CD4-positive, alpha-beta T cell treated with Interleukin-6 for 4 hours (primary cell): ENCODE measurements at places on chromosomes 3 and 15.

- no peak for DNase-seq
Measured at GRCh38 chr15:101233651-101234280, 18.1 kb downstream of the CHSY1 start.

GRCh38 chr3:111081008-111081545, 9.5 kb downstream of the NECTIN3 start:
- DNase-seq = no peak

DNA sequence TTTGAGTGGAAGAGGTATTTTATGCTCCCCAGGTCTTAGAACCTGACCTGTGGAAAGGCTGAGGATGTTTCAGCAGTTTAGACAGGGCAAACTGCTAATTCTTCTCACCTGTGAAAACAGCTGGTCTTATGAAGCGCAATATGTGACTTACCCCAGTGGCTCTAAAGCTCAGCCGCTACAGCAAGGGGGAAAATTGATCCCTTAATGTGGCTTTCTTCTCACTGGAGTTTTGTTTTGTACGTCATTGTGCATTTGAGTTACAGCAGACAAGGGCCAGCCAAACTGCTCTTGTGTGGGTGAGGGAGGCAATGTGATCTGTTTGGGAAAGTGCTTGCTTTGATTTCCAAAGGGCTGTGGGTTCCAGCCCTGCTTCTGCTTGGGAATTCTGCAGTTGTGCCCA, 293.4 kb upstream of the LRRFIP2 start:
- no peak for DNase-seq

DNA sequence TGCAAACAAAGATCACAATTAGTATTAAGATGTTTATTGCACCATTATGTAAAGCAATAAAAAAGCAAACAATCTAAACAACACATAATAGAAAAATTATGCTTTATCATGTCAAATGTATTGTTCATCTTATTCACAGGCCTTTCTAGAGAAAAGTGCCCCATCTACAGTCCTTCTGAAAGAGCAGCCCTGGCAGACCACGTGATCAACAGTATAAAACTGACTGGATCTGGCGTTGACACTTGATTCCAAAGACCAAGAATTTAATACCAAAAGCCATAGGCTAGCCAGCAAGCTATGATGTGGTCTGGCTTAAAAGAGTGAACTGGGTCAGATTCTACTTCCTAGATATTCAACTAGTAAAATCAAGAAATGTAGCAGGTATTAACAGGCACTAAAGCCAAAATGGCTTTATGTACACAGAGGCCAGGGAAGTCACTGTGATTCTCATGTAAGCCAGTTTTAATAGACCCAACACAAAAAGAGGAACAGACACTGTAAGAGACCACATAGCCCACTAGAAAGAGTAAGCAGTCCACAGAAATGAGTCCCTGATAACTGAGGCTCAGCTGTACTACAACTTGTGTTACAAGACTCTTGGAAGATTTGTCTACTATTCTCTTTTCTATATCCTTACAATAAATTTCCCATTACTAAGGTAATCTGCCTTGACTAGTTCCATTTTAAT, 32.5 kb downstream of the DMXL2 start:
- DNase-seq = no peak

- DNase-seq = no peak
Measured at GRCh38 chr3:30894521-30895251, at the start of gene GADL1. Gene GADL1 (minus strand): TSS chr3:30894661. CDS start chr3:30894614, 47 bp downstream.

DNA sequence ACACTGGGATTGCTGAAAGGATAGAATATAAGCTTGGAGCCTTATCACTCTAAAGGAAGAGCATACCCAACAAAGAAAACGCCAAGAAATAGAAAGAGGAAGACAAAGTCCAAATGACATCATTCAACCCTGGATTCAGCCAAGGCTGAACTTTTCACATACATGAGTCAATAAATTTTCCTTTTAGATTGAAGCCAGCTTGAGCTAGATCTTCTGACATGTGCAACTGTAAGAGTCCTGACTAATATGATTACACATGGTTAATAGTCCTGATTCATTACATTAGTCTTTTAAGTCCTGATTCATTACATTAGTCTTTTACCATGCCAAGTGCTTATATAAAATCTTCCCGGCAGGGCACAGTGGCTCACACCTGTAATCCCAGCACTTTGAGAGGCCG, 13.6 kb upstream of the DENND6A start:
- DNase-seq = no peak
